Brain (organoid and tissue), 16 donors: ENCODE measurements at places on chromosomes 4 and X.

DNA sequence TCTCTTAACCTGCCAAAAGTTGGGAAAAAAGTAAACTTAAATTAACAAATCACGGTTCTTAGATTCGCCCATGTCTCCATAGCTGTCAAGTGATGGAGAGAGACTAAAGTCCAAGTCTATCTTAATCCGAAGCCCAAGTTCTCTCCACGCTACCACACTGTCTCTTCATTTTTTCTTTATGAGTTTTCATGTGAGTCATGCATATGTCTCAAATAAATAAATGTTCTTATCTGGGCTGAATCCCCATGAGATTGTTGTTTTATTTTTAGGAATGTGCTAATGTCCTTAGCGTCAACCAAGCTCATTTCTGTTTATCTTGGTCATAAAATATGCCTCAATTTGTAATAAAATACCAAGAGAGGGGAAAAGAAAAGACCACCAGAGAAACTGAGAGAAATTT, 169.3 kb downstream of the RCHY1 start:
- DNase-seq, result no peak

DNA sequence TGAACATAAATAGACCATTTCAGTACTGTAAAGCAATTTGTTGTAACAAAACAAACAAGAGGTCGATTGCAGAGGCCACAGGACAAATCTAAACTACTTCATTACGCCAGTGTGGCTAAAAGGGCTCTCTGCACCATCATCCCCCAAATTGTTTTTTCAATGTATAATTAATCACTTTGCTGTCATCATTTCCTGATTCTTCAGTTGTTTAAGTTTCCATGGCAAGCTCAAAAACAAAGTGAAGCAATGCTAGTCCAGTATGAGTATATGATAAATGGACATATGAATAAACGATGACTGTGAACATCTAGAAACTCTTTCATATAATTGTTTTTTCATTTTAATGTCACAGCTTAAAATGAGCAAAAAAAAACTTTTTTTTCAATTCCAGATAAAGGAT, 235.4 kb upstream of the FGF13 start:
- no peak for DNase-seq

DNA sequence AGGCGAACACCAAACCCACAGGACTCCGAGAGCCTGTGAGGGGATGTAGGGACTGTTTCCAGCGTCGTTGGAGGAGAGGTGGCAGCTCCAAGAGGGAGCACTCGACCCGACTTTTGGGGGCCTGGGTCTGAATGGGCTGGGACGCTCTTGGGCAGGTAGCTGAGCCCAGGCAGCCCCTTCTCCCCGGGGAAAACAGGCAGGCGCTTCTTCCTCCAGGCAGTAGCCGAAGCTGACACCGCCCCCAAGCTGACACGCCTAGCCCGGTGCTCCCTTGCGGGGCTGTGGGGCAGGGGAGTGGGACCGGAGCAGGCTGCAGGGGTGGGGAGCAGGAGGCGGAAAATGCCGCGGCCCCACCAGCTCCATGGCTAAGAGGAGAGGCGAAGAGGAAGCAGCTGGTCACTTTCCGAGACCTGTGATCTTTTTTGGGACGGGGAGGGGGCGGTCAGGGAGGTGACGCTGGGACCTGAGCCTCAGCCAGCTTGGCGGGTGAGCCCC, 4.2 kb downstream of the NKX1-1 start:
- no peak for DNase-seq

GRCh38 chr4:94455081-94455480, 3.3 kb downstream of the PDLIM5 start:
- DNase-seq, result no peak

GRCh38 chr4:94595880-94596483, 144.2 kb downstream of the PDLIM5 start:
- peak; percentile 73 for DNase-seq

DNA sequence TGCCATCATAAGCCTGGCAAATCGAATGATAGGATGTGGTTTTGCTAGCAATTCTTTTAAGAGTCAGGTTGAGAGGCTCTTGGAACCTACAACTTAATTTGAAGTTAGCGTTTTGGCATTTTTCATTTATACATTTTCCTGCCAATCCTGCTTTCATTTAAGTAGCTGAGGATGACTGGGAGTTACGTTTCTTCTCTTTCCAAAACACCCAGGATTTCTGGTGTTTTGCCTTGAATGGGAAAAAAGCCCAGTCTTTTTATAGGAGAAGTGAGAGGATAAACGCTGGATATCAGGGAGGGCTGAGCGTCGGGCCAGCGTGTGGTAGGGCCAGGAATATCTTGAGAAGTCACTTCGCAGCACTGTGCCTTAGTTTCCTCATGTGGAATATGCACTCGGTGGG, 174.2 kb upstream of the HAND2 start:
- no peak for DNase-seq

DNA sequence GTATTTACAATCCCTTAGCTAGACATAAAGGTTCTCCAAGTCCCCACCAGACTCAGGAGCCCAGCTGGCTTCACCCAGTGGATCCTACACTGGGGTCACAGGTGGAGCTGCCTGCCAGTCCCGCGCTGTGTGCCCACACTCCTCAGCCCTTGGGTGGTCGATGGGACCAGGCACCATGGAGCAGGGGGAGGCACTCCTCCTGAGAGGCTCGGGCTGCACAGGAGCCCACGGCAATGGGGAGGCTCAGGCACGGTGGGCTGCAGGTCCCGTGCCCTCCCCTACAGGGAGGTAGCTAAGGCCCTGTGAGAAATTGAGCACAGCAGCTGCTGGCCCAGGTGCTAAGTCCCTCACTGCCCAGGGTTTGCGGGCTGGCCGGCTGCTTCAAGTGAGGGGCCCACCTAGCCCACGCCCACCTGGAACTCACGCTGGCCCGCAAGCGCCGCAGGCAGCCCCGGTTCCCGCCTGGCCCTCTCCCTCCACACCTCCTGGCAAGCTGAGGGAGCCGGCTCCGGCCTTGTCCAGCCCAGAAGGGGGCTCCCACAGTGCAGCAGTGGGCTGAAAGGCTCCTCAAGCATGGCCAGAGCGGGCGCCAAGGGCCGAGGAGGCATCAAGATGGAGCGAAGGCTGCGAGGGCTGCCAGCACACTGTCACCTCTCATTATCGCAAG, 113.9 kb downstream of the PRDM5 start:
- no peak for DNase-seq

DNA sequence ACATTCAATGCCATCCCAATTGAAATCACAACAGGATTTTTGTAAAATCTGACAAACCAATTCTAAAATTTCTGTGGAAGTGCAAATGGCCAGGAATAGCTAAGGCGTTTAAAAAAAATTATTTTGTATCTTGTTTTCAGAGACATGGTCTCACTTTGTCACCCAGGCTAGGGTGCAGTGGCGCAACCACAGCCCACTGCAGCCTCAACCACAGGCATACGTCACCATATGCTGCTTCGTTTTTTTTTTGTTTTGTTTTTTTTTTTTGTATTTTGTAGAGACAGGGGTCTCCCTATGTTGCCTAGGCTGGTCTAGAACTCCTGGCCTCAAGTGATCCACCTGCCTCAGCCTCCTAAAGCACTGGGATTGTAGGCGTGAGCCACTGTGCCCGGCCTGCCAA, 24.5 kb downstream of the ZNF41 start:
- no peak for DNase-seq

GRCh38 chrX:117768861-117769604, 347.6 kb downstream of the KLHL13 start:
- no peak for DNase-seq

DNA sequence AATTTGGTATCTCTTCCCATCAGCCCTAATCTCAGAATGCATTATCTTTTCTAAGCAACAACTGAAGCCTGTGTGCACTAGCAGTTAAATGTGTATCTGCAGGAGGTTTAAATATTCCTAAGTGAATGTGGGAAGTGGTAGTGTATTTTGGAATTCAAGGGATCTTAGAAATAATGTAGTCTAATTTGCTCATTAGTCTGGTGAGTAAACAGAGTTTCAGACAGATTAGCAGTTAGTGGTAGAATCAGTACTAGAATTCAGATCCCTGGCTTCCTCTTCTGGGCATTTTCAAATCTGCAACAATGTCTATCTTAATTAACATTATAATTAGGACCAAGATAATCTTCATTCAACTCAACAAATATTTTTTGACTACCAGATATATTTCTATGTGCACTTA, 11.7 kb upstream of the CXCL2 start:
- no peak for DNase-seq

DNA sequence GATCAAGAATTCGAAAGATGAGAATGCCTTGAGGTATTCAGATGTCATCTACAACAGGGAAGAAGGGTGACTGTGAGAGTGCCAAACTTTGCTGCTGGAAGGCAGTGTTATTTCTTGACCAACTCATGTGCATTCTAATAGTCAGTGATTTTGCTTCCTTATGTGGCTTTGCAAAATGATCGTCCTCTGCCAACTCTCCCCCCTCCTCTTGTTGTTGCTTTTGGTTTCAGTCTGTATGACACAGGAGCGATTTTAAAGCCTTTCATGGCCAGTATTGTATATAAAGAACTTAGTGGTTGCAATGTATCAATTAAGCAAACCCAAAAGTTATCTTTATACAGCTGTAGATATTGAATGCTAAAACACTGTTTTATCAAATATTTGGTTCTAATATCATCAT, 379.1 kb downstream of the IL1RAPL1 start:
- no peak for DNase-seq

DNA sequence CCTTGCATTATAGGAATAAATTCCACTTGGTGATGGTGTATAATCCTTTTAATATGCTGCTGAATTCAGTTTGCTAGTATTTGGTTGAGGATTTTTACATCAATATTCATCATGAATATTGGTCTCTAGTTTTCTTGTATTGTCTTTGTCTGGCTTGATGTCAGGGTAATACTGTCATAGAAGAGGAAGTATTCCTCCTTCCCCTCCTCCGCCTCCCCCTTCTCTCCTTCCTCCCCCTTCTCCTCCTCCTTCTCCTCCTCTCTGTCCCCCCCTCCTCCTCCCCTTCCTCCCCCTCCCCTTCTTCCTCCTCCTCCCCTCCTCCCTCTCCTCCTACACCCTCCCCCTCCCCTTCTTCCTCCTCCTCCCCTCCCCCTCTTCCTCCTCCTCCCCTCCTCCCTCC, 65.8 kb downstream of the RGS12 start:
- DNase-seq, result no peak

DNA sequence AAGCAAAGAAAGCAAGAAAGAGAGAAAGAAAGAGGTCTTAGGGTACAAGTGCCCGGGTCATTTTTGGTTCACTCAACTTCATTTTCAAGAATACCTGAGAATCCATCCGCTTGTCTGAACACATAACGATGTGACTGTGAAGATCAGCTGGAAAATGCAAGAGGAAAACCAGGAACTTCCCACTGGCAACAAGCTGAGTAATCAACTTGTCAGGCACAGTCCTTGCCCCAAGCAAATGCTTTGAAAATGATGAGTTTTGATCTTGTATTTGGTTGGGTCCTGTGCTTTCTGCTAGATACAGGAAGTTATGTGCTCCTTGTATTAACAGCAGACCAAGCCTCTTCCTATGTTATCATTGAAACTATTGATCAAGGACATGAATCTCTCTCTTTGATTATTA, 239.1 kb downstream of the ASMT start:
- DNase-seq, result no peak

DNA sequence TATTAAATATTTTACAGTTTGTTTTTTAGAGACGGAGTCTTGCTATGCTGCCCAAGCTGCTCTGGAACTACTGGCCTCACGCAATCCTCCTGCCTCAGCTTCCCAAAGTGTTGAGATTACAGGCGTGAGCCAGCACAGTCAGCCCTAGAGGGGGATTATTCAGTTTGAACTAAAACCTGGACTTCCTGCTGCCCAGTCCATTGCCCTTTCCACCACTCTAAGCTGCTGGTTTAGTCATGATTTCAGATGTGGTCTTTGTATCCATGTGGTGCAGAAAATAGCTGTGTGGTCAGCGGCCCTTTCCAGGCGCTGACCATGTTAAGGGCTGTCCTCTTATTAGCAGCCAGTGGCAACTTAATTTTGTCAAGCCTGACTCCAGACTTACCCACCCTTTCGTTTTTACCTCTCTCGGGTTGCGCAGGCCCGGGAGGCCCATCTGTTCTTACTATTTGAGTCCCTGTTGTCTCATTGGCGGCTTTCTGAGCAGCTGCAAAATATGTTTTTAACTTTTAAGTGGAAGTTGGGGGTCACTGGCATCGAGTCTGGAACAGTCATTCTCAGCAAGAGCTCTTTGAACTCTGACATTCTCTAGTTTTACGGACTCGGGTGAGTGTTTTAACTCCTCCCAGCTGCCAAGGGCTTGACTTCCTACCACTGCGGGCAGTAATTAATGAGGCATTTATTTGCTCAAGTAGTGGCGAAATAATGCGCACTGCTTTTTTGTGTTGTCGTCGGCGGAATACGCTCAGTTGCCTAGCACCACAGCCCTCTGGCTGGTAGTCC, 773 bp upstream of the VMA21 start:
- no peak for DNase-seq
